ENCODE measurements at places on chromosomes 1 and 21. TPM values are rescaled to one million over a fixed set of nuclear protein-coding genes. Genes with fewer than 3 reads are reported as not detected.

FGR gene
- polyA plus RNA-seq = 2.8 TPM

GRCh38 chr1:16133007-16133961 is 22.6 kb downstream of the EPHA2 start:
- DNase-seq = no peak

LCE2A gene
- polyA plus RNA-seq = not detected

DNA sequence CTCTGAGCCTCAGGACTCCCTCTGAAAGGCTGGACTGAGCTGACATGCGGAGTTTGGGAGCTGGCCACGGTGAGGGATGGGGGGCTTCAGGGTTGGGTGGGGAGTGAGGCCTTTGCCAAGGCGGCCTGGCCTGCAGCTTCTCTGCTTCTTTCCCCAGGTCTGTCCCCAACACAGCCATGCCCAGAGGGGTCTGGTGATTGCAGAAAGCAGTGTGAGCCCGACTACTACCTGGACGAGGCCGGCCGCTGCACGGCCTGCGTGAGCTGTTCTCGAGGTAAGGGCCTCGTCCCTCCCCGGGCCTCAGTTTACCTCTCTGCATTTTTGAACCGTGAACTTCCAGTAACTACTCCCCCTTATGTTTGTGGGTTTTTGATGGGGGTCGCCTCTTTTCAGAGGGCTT is 48.6 kb downstream of the TNFRSF8 start:
- no peak for DNase-seq

DNA sequence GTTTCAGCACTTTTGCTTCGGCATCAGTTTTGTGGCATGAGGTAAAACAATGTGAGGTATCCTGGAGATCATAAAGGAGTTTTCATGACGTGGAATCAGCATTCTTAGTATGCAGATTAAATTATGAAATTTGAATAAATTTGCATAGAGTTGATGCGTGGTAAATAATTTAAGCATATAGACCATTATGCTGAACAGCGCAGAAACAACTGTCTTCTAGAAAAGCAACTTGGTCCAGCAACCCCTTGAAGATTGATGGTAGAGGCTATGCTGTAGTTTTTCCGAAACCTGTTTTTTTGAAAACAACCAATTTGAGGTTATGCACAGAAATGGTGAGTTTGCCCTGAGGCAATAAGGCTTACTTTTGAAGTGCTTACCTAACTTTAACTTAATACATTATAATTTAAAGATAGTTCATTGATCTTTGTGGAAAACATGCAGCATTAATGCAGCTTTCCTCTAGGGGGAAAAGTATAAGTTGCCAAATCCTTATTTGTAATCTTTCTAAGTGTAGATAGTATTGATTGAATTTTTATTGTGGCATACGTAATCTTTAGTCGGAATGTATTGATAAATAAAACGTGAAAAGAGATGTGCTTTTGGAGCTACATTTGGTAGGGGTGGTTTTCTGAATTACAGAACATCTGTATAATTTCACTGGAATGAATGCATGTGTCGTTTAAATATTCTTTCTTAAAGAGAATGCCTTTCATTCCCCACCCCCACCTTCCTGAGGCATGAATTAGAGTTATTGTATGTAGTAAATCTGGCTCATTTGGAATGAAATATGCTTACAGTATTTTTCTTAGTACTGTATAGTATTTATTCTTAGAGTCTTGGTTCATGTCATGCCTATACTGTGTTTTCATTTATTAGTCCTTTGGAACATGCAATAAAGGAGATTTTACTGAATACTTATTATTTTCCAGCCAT is 3.8 kb downstream of the PRDM2 start:
- DNase-seq = no peak

- peak; percentile 14 for DNase-seq
Observed at GRCh38 chr1:29638281-29638680, 402.0 kb downstream of the PTPRU start.

DNA sequence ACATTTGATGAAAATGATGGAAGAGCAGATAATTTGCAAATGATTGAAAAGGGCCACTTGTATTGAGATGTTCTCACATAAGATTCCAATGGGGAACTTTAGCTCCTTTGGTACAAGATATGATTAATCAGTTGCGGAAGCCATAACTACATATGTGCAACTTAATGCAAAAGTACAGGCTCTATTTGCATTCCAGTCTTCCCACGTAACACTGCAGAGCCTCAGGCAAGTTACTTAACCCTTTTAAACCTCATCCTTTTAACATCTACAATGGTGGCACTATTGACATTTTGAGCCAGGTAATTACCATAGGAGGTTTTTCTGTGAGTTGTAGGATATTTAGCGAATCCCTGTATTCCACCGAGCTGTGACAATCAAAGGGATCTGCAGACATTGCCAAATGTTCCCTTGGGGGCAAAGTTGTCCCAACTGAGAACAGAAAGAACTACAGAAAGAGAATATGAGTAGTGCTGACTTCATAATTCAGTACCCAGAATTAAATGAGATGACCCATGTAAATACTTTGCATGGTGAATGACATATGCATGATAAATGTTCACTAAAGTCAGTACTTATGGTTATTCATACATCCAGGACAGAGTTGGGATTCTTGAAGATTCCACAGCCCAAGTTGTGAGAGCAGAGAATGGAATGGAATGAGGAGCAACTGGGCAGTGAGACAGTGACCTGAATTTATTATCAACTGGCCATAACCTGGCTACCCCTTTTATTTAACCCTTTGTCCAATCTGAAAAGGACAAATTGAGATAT is 62.6 kb downstream of the SPAG17 start:
- DNase-seq = no peak

CYYR1 gene
- 3.4 TPM for polyA plus RNA-seq

ADAM30 gene
- not detected for polyA plus RNA-seq

GRCh38 chr21:22200378-22201092 is 1202.3 kb downstream of the NCAM2 start:
- DNase-seq = no peak

LCE4A gene
- polyA plus RNA-seq = not detected

- DNase-seq = no peak
Observed at GRCh38 chr1:209417761-209418160, 165.8 kb upstream of the CAMK1G start.

DNA sequence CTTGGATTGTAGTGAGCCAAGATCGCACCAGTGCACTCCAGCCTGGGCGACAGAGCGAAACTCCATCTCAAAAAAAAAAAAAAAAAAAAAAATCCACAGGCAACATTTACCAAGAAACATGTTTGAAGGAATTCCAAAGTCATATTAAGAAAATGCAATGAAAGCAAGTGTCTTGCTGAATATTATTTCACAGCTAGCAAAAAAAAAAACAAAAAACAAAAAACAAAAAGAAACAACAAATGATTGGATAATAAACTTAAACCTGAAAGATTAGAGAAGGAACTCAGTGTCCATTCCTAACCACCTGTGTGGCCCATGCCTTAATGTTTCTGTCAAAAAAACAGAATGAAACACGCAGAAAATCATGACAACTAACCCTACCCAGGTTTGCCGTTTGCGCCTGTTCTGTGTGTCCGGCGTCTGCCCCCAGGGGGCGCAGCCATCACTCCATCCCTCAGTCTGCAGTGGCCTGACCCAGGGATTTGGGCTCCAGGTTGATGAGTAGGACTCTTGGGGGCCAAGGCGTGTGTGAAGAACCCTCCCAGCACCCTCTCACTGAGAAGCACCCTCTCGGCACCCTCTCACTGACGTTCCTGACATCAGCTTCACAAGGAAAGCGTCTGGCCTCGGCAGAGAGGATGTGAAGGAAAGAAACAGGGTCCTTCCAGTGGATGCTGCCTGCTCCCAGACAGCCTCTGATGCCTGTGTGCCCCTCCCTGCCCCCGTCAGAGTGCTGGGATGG is 19.2 kb upstream of the PTTG1IP start:
- peak; percentile 78 for DNase-seq

GRCh38 chr1:8938232-8938999 is 7.3 kb upstream of the CA6 start:
- DNase-seq = no peak

GRCh38 chr1:211236633-211237320 is 22.4 kb upstream of the RCOR3 start:
- DNase-seq = no peak

- DNase-seq = no peak
Observed at GRCh38 chr1:238776126-238776525, 610.2 kb upstream of the CHRM3 start.

GRCh38 chr1:212203630-212204029 is 81.6 kb upstream of the PPP2R5A start:
- DNase-seq = no peak

- no peak for DNase-seq
Observed at GRCh38 chr1:215477632-215478031, 89.5 kb upstream of the KCTD3 start.

OPTC gene
- polyA plus RNA-seq = not detected

GRCh38 chr1:90356991-90357390 is 360.1 kb downstream of the BARHL2 start:
- no peak for DNase-seq

ZNF644 gene
- polyA plus RNA-seq = 18.7 TPM

DNA sequence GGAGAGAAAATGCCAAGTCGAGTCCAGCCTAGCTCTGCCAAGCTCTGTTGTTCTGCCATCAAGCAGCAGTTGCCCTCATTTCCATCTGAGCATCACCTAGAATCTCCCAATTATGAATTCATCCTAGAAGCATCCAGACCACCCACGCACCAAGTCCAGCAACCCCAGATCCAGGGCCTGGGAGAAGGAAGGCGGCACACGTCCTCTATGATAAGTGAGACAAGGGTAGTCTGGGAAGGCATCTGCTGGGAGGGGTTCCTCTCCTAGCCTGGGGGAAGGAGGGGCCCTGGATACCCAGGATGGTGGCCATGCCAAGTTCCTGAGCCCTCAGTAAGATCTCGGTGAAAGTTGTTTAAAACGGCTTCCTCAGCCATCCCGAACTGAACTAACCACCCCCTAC is 70.7 kb downstream of the VWA5B1 start:
- DNase-seq = no peak

TAL1 gene
- polyA plus RNA-seq = 0.79 TPM

LCE6A gene
- not detected for polyA plus RNA-seq

GPR153 gene
- polyA plus RNA-seq = 3.3 TPM

Data from liver (tissue), 10 donors.